ENCODE measurements at places on chromosomes 4 and X.

DNA sequence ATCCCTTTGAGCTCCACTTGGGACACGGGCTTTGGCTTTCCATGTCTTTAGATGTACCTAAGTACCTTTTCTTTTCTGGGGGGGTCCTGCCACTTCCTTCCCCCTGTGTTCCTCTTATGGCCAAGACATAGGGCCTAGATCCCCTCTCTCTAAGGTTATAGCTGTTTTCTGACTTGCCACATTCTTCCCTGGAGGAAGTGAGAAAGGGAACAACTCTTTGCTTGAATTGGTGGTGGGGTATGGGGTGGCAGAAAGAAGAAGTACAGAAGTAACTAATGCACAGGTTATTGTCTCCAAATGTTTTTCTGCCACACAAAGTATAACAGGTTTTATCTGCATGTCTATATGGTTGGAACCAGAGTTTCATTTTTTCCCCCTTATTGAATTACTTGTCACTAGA is 29.7 kb upstream of the DIPK2B start:
- DNase-seq = no peak

DNA sequence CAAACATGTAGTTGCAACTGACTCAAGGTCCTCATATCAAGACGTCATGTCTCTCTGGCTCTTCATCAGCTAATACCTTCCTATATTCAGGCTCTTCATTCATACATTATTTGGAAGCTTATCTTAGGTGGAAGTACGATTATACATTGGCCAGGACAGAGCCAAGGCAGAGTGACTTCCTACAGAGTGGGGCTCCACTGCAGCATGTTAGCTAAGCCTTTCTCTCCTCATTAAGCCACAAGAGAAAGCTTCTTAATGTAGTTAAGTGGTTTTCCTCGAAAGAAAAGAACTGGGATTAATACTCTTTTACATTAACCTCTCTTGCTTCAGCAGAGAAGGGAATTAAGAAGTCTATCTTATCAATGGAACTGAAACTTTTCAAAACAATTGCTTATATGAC is 15.0 kb downstream of the C4orf33 start:
- no peak for DNase-seq

GRCh38 chrX:149720021-149720689 is 8.3 kb downstream of the MAGEA11 start:
- DNase-seq = no peak

DNA sequence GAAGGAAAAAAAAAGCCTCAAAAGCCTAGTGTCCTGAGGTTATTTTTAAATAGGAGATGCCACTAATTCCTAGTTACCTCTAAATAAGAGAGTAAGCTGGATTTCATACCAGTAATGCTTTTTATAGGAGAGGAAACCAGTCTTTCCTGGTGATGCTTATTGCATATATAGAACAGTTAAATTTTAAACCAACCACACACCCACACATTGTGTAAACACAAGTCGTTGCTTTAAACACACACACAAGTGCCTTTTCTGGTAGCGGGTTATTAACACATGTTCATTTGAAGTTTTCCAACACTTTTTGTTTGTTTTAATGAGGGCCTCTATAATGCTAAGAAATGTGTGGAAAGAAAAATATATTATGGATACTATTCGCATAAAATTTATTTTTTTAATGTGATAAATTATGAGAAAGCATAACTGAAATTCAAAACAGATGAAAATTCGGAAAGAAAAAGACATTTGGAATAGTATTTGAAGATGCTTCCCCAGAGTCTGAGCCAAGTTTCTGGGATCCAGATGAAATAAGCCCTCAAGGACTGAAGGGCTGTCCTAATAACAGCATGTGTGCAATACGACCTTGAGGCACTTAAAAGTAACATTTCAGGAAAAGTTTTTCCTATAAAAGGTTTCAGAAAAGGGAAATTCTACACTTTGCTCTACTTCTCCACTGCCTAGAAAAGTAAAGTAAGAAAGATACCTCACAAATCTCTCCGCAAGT is 2.0 kb downstream of the ANTXR2 start:
- DNase-seq = no peak

DNA sequence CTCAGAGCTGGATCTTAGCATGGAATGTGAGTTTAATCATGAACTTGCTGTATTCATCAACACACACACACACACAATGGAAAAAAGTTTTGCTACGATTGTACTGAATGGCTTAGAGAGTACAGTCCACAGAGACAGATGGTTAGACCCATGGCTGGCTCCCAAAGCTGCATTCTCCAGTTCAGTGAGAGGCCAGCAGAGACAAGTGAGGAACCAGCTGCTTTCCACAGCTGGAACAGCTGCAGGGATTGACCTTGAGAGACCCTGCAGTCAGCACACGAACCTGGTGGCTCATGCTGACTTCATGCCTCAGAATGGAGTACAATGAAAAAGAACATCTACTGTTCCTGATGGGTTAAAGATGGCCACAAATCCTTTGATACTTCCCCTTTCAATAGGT is 94.5 kb downstream of the DHX15 start:
- DNase-seq = no peak

- no peak for DNase-seq
Observed at GRCh38 chr4:105189855-105190650, 43.4 kb downstream of the TET2 start.

GRCh38 chrX:82973646-82974045 is 534.4 kb upstream of the POU3F4 start:
- no peak for DNase-seq
